ENCODE measurements at places on chromosomes 5 and 9.

GRCh38 chr9:114069476-114070187 is 8.5 kb downstream of the AMBP start:
- no peak for DNase-seq

DNA sequence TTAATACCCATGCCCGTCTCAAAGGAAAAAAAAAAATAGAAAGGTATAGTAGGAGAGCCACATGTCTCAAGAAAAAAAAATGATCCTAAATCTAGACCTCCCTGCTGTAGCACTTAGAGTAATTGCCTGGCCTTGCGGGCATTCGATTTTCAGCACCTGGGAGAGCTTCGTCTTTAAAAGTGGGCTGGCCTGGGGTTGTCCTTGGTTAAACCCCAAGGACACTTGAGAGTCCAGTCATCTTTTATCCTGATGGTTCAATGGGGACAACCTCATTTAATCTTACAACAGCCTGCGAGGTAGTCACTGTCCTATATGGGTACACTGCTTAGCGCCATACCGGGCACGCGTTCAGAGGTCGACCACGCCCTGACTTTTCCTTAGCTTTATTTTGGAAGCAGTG is 60.1 kb downstream of the MAT2B start:
- no peak for DNase-seq

GRCh38 chr5:168329302-168329701 is 37.9 kb downstream of the WWC1 start:
- DNase-seq = no peak

GRCh38 chr5:175335691-175336090 is 108.3 kb downstream of the DRD1 start:
- no peak for DNase-seq

- no peak for DNase-seq
Measured at GRCh38 chr9:129381481-129381957, 203.5 kb upstream of the IER5L start.

- no peak for DNase-seq
Measured at GRCh38 chr5:97135868-97136267, 6.5 kb downstream of the LIX1 start.

DNA sequence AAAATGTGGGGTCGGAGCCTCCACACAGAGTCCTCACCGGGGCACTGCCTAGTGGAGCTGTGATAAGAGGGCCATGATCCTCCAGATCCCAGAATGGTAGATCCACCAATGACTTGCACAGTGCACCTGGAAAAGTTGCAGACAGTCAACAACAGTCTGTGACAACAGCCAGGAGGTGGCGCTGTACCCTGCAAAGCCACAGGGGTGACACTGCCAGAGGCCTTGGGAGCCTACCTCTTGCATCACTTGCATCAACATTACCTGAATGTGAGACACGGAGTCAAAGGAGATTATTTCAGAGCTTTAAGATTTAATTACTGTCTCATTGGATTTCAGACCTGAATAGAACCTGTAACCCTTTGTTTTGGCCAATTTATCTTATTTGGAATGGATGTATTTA is 614.1 kb upstream of the CDH9 start:
- no peak for DNase-seq

DNA sequence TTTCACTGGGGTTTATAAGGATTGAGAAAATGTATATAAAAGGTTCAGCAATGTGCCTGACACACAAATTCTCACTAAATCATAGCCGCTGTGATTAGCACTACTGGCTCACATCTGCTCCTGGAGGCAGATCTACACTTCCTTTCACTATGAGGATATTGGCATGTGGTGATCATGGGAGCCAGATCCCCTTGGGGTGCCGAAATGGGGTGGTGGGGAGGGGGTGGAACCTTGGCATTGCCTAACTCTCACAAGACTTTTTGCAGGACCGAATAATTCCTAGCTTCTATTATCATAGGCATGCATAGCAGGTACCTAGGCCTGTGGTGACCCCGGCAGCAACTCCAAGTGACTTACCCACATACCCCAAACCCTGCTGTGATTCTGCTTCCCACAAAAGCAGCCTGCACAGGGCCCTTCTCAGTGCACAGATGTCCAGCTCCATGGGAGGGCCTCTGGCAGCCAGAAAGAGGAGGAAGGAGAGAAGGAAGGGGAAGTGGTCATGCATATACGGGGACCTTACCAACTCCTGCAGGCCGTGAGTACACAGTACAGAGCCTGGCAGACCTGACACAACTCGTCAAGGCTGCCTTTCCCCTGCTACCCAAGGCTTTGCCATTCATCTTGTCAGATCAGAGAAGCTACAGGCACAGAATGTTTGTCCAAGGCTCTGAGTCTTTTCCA is 61.3 kb upstream of the IQGAP2 start:
- DNase-seq = no peak

GRCh38 chr5:33833237-33833575 is 58.6 kb downstream of the ADAMTS12 start:
- DNase-seq = no peak

DNA sequence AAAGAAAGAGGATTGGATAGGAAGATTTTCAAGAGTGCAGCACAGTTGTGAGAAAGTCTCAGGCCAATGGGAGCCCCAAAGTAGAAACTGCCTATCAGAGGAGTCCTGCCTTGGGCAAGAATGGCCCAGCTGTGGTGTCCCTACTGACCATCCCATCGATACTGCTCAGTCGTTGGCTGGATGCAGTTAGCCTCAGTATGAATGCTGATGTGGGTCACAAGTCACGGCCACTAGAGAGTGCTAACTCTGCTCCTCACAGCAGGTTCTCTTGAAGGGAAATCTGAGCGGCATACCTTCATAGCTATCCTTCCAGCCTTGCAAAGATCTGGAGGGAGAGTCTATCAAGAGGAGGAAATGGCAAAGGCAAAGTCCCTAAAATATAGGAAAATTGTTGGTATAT is 11.6 kb upstream of the CETN3 start:
- DNase-seq = no peak

DNA sequence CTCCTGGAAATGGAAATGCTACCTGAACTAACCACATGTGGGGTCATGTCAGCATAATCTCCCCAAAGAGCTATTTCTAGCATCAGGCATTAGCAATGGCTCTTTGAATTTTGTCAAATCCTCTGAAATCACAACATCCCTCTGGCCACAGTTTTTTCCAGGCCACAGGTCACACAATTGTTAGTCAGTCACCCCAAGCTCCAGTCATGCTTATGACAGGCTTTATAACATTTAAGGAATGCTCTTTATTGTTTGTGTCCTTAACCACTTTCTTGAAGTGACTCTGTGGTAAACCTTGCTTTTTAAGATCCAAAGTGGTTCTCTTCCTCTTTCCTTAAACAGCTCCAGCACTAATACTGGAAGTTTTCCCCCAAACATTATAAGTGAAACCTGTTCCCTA is 169.2 kb upstream of the HMHB1 start:
- no peak for DNase-seq

DNA sequence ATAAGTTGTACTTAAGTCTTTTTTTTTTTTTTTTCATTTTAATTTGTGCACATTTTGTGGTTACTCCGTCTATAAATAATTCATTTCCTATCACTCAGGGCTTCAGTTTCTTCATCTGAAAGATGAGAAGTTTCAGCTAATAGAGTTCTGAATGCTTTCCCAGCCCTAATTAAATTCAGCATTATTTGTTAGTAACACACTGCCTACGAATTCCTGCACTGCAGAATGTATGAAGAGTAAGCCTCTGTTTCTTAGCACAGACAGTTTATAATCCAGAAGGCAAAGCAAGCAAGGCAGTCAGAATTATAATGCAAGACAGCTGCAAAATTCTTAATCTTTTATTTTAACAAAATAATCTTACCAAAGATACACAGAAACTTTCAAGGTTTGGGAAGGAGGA is 138.0 kb upstream of the GHR start:
- no peak for DNase-seq

- DNase-seq = no peak
Measured at GRCh38 chr9:95962936-95963335, 87.4 kb downstream of the ERCC6L2 start.

GRCh38 chr5:133285583-133286021 is 233.8 kb downstream of the HSPA4 start:
- DNase-seq = no peak

DNA sequence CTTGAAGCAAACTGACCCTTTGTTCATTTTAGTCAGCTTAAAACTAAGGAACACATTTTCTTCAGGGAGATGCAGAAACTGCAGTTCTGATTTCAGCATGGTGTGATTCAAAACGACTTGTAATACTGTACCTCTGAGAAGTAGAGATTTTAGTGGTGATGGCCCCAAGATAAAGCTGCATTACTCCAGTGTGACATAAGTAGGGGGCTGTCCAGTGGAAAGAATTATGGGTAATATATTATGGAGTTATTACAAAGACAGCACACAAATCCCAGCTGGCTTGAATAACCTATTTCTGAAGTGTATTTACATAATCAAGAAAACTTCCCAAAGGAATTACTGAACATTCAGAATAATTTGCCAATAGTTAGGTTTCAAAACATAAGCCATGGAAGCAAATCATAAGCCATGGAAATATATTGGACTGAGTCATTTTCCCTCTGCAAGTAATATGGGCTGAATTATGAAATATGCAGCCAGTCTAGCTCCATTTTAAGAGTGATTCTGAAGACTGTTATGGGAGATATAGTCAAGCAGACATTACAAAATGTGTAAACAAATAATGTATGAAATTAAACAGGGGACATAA is 133.7 kb upstream of the FBXL17 start:
- no peak for DNase-seq

DNA sequence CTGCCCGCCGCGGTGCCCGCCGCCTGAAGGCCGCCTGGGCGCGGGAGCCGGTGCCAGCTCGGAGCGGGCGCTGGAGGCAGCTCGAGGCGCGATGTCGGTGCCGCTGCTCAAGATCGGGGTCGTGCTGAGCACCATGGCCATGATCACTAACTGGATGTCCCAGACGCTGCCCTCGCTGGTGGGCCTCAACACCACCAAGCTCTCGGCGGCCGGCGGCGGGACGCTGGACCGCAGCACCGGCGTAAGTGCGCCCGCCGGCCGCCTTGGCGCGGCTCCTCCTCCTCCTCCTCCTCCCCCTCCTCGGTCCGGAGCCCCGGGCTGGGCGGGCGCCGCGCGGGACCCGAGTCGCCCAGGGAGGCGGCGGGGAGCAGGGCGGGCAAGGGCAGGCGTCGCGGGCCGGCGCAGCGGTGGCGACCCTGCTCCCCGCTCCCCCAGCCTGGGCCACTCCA is 455 bp downstream of the OLFM1 start:
- no peak for DNase-seq

DNA sequence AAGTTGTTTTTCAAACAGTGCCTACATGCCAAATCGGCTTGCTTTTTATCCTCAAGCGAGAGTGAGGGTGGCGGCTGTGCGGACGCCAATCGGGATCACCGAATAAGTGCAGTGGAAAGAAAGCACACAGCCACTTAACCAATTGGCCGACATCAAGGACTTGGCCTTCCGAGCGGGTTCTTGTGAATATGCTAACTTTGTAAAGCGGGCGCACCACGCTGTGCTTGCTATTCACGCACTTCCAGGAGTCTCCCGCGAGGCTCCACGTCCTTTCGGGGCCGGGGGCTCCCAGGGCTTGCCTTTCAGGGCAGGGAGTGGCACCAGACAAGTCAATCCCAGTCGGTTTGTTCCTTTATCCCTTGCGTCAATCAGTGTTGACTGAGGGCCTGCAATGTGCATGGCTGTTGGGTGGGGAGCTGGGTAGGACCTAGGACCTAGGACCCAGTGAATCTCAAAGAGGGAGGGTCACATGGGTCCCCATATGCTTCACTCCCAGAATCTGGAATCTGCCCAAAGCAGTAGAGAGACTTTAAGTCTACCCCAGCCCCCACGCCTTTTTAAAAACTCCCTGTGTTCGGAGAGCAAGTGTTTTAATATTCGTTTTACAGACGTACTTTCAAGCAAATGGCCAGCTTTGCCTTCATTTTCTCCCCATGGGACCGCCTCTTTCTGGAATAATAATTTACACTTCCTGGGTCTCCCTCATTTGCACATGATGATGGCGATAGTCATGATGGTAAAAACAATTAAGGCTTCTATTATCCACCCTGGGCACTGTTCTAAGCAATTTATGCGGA is 2.0 kb upstream of the GCNT4 start:
- no peak for DNase-seq

GRCh38 chr5:19564036-19564435 is 424.0 kb downstream of the CDH18 start:
- DNase-seq = no peak

DNA sequence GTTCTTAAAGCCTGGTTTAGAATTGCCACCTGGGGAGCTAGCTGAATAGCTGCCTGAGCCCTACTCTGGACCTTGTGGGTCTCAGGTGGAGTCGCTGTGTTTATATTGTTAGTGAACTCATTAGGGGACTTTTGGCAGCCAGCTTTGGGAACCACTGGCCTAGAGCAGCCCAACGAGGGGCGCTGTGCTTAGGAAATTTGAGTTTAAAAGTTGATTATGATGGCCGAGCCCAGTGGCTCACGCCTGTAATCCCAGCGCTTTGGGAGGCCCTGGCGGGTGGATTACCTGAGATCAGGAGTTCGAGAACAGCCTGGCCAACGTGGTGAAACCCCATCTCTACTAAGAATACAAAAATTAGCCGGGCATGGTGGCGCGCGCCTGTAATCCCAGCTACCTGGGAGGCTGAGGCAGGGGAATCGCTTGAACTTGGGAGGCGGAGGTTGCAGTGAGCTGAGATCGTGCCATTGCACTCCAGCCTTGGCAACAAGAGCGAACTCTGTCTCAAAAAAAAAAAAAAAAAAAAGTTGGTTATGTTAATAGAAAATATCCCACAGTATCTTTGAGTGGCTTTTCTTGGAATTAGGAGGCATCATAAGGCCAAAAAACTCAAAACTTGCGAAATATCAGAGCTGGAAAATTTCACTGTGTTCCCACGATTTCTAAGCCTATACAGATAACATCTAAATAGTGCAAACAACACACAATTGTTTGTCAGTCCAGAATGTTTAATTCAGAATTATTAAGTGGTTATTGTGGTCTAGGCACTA is 809 bp downstream of the MCCC2 start:
- peak; percentile 2 for DNase-seq

GRCh38 chr5:36777105-36777757 is 99.3 kb upstream of the NIPBL start:
- DNase-seq = no peak

GRCh38 chr9:69036309-69036708 is 757 bp downstream of the FXN start:
- DNase-seq = no peak

- DNase-seq = no peak
Measured at GRCh38 chr9:34498553-34498952, 24.2 kb downstream of the ENHO start.
